Right hindlimb (tissue), 1 donor: ENCODE measurements at places on chromosomes 5 and 9.

GRCh38 chr5:10243660-10244240 lies 5.9 kb downstream of the ATPSCKMT start:
- no peak for DNase-seq

DNA sequence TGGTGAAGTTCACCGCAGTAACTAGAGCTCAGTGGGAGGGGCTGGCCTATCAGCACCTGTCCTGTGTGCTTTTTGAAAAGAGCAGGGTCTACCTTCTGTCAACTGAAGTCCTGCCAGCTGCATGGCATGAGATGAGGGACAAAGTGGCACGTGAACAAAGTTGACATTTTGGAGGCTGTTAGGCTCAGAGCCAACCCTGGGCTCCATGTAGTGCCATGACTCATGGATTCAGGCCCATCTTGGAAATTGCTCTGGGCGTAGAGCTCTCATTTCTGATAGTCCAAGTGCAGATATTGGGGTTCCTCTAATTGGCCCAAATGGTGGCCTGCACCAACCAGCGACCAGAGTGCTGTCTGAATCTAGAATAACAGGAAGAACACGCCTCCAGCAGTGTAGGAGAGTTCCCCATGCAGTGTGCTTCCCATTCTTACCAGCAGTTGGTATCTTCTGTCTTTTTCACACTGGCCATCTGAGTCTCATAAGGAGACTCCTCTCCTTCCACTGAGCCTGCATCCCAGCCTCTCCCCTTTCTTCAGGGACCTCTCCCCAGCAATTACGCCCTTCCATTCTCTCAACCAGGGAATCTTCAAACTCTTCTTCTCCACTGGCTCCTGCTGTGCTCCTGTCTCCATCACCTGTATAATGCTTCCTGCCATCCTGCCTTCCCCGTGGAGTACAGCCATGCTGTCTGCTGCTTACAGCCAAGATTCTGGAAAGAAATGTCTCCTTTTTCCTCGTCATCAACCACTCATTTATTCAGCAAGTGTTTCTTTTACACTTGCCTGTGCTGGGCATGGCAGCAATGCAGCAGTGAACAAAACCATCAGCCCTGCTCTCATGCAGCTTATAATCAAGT lies 30.4 kb downstream of the IRF1 start:
- DNase-seq = no peak

DNA sequence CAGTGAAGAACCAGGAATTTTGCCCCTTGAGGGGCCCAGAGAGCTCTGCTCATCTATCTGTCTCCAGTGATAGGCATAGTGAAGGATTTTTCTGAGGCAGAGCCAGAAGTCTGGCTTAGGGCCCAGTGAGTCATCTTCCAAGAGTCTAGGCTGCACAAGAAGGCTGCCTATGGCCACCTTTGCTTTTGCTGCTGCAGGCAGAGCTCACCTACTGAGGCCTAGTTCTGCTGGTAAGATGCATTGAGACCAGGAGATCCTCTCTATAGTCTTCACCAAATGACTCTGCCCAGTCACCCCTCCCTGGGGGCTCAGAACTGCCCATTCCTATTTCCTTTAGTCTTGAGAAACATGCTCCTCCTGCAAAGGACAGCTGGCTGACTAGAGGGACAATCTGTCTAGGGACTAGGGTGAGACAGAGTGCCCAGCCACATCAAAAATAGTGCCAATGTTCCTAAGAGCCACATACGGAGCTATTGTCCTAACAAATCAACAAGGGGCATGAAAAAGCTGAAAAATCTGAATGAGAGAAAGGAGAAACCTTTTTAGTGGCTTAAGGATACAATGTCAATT lies 40.3 kb upstream of the CDKN2AIPNL start:
- DNase-seq = no peak

DNA sequence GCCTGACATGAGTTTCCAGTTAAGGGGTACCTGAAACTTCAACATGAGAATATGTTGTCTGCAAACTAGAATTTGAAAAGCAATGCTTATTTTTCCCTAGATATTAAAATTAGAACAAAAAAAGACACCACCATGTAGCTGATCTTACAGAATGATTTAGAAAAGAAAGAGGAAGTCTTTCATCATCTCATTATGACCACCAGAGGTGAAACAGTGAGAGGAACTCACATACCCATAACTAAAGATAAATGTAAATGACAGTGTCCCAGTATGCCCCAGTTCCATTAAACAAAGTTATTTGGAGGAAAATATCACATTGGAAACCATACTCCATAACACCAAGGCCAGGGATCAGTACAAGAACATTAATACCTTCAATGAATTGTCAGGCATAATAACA lies 6.9 kb downstream of the TAF7 start:
- no peak for DNase-seq

- DNase-seq = no peak
Measured at GRCh38 chr5:158246661-158247060, 387.7 kb upstream of the CLINT1 start.

DNA sequence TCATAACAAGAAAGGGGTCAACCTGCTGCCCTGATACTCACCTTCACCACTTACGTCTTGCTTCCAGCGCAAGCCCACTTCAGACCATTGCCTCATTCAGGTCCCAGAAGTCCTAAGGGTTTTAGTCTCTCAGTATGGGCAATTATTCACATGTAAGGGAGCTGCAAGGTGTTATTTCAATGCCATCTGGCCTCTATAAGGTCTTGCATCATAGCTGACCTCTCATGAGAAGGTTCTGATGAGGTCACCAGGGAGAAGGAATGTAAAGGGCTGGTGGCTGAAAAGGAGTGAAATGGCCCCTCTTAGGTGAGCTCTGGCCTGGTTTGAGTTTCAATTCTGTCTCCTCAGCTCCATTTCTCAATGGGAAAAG lies 1.5 kb upstream of the MARCHF3 start:
- DNase-seq = no peak

GRCh38 chr5:125424402-125425141 lies 678.1 kb upstream of the ZNF608 start:
- DNase-seq = no peak

DNA sequence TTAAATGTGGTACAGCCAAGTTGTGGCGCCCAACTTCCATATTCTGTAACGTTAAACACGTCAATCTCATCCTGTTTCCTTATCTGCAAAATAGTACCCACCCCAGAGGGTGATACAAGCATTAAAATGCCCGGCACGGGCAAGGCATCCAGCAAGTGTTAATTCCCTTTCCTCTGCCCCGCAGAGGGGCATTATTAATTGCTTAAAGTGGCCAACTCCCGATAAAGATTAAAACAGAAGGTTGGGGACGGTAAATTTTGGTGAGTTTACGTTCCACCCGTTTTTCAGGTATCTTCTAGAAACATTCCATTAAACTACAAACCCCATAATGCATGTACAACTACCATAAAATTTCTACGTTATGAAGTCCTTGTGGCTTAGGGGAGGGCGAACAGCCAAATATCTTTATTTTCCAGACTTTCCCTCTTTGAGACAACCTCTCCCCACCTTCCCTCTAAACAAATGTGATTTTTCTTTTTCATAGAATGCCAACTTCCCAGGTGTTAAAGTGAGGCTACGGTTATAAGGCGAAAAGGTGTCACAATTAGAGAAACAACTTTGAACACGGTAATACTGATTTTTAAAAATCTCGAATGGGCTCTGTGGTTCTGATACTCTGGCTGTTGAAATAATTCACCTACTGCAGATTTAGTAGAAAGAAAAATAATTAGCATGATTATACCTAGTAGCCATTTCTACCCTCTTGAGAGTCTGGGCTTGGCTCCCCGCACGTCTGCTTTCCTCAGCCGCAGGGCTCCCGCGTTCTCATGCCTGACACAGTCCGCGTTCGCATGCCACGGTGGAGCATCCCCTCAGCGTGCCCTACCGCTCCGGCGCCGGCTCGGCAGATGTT lies 1.2 kb upstream of the GPBP1 start:
- DNase-seq = no peak

- no peak for DNase-seq
Measured at GRCh38 chr9:78215706-78216105, 20.2 kb upstream of the CEP78 start.

GRCh38 chr5:36657563-36657995 lies 51.2 kb downstream of the SLC1A3 start:
- peak; percentile 87 for DNase-seq

DNA sequence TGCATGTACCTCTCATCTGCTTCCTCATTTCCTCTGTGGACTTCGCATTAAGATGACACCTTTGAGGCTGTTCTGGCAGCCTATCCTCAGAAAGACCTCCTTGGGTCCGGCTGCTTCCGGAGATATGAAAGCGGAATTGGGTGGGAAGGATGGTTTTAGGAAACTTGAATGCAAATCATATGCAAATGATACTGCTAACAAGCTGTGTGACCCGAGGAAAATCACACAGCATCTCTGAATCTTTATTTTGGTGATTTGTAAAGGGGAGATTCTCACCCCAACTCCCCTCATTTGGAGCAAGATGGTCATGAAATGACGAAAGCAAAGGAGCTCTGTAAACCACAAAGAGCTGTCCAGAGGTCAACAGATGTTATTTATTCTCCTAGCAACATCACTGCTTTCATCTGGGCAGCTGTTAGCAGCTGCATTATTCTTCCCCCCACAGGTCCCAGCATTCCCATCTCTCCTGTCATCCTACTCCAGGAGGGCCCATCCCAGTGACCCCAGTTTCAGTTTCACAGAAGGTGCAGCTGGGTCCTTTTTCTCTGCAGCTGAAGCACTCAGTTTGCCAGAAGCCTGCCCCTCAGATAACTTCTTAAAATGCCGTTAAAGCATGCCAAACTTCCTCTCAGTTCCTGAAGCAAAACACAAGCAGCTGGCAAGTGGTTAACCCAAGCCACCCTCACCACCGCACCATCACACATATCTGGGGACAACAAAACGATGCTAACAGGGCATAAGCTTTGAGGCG lies 269.5 kb downstream of the SEC61B start:
- DNase-seq = peak; percentile 55

GRCh38 chr5:68329554-68330255 lies 114.1 kb downstream of the PIK3R1 start:
- DNase-seq = no peak

DNA sequence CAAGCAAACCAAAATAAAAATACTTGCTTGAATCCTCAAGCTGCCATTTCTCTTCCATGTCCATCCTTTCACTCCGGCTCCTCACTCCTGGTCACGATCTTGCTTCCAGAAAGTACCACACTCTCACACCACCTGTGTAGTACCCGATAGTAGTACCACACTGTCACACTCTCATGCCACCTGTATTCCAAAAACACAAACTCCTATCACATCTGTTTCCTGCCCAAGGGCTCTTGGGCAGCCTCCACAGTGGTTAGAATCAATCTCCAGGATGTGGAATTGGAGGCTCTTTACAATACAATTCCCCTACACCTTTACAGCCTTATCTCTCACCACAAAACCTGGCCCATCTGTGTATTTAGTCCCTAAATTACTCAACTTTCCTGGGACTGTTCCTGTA lies 130.6 kb downstream of the GNAQ start:
- DNase-seq = no peak

GRCh38 chr5:173629628-173630027 lies 13.2 kb upstream of the BOD1 start:
- DNase-seq = no peak

DNA sequence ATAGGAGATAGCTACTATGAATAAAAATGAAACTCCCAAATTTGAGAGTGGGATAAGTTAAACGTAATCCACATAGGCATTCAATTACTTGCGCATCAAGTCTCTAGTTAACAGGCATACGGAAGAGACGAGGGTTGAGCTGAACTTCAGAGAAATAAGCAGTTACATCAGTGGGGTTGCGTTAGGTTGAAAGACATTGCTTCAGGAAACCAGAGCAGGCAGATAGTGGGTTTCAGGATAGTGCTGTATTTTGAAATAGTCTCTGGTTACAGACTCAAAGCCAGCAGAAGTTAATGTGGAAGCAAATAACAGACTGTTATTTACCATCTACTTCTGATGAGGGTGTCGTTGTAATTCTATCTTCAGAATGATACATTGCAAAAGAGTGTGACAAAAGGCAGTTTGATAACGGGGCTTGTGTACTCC lies 533.4 kb downstream of the PDE4D start:
- DNase-seq = no peak

DNA sequence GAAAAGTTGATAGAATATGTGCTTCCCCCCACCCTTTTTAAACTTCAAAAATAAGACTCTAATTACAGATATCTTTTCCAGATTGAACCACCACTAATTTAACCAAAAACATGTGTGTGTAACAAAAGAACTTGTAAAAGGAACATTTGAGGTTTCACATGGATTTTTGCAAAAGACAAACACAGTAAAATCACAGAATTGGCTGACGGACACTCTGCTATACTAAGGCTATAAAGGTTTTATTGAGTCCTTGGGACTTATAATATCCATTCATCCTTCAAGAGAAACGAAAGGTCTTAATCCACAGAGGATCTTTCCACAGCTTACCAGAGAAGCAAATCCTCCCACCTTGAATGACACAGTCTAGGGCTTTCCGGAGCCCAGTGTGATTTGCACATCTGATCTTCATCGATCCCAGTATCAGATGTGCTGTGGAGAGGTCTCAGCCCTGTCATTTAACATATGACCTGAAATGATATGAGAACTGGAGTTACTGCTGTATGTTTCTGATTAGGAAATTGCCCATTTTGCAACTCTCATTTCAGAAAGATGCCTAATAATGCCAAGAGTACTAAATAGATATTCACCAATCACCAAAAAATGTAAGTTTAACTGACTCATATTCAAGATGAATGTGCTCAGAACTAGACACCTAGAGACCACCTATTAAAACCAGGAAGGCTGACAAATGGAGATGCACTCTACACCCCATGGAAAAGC lies 256.5 kb upstream of the FBXL7 start:
- DNase-seq = no peak

DNA sequence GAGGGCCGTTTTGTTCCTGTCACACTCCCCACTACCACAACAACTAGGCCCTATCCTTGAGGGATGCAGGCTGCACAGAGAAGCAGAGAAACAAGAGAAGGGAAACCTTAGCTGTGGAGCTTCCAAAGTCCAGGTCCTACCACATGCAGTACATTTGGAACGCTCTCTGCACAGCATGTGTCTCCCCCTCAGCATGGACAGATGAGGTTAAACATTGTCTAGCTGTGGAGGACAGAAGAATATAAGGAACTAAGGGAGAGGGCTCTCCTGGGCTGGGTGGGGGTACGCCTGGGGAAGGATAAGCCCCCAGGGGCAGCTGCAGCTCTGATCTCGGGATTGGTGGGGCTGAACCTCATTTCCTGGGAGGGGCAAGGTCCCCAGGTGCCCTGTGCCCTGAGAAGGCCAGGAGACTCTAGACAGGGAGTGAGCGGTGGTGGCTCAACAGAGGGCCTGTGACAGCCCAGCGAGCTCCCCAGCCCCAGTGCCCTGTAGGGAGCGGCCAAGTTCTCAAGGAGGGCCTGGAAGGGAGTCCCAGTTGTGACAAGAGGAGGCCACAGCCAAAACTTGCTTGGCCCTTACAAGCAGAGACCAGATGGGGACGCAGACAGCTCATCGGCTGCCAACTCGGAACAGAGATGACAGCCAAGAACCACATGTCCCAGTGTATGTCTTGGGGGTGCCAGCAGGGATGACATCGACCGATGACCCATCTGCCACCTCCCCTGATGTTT lies 30.1 kb downstream of the TSPAN17 start:
- no peak for DNase-seq
